ENCODE measurements at places on chromosomes 13 and 19.

GRCh38 chr13:98476538-98476966, 100.4 kb downstream of the STK24 start:
- peak; percentile 67 for DNase-seq

DNA sequence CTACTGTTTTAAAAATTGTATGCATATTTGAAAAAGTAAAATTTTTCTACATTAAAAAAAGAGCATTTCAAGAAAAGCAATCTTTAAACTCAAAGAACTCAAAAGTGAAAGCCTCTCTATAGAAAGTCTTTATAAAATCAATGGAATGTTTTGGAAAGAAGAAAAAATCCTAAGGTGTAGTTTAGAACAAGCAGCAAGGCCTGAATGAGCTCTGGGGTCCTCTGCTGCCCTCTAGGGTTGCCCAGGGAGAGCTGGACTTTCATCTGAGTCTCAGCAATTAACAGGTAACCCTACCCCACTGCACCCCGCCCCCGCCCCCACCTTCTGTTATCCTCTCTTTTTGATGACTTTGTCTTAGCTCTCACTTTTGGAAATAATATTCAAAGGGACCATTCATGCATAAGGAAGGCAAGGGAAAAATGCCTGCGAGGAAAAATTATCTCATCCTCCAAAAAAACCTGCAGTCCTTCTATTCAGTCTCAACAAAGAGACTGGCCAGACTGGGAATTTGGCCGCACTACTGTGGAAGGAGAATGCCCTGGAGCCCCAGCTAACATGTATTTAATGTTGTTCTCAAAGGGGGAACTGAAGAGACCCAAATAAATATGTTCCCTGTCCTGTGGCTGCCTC, 24.1 kb downstream of the SLC25A30 start:
- no peak for DNase-seq

DNA sequence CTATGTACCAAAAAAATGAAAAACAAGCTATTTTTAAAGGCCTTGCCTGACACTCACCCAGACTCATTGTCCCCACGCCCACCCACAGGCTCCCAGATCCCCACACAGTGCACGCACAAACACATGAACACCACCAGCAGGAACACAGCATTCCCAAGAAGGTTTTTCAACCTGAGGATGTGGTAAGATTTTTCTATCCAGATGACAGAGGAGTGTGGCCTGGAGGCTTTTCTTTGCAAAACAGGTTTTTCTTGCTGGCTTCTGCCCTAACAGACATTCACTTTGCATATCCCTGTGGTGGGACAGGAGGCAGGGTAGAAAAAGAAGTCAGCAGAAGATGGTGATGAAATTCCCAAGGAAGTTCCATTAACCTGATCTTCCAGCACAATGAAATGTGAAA, 97.8 kb downstream of the KLF12 start:
- DNase-seq = no peak

DNA sequence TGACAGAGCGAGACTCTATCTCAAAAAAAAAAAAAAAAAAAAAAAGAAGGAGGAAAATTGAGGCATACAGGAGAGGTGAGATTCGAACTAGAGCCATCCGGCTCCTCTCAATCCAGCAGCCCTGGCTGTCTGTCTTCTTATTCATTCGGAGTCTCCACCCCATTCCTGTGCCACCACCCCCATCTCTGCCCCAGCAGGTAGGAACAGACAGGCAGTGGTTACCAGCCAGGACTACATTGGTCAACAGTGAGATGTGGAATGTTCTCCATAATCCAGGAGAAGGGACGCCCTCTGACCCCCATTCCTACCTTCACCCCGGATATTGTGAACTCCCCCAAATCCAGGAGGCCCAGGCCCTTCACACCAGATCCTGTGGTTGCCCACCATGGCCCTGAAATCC, 6.6 kb upstream of the S1PR2 start:
- no peak for DNase-seq

- DNase-seq = peak; percentile 67
These were observed 29.1 kb downstream of the VAV1 start for GRCh38 chr19:6801485-6802086.

DNA sequence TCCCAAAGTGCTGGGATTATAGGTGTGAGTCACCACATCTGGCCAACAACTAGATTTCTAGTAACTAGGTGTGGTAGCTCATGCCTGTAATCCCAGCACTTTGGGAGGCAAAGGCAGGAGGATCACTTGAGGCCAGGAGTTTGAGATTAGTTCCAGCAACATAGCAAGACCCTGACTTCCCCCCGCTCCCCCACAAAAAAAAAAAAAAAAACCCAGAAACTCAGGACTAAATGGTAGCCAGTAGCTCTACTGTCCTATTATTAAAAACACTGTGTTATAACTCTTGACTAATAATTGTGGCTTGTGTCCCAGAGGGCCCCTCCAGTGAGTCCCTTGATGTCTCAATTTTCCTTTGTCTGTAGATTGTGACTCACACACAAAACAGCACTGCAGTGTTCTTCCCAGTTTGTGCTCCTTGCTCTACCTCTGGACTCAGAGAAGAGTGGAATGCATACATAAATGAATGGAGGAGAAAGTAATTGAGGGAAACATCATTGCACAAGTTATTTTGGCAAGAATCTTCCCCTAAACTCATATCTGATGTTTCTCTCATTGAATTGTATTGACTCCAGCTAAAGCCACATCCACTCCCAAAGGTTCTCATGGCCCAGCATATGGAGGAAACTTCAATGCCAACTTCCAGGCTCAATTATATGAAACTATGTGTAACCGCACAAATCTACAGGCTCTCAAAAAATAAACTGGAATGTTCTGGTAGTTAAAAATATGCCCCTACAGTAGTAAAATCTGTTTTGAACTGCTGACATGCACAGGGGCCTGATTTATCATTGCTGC, 8.8 kb downstream of the TPT1 start:
- DNase-seq = no peak

- DNase-seq = no peak
These were observed 32.0 kb downstream of the MPHOSPH8 start for GRCh38 chr13:19665427-19665859.

DNA sequence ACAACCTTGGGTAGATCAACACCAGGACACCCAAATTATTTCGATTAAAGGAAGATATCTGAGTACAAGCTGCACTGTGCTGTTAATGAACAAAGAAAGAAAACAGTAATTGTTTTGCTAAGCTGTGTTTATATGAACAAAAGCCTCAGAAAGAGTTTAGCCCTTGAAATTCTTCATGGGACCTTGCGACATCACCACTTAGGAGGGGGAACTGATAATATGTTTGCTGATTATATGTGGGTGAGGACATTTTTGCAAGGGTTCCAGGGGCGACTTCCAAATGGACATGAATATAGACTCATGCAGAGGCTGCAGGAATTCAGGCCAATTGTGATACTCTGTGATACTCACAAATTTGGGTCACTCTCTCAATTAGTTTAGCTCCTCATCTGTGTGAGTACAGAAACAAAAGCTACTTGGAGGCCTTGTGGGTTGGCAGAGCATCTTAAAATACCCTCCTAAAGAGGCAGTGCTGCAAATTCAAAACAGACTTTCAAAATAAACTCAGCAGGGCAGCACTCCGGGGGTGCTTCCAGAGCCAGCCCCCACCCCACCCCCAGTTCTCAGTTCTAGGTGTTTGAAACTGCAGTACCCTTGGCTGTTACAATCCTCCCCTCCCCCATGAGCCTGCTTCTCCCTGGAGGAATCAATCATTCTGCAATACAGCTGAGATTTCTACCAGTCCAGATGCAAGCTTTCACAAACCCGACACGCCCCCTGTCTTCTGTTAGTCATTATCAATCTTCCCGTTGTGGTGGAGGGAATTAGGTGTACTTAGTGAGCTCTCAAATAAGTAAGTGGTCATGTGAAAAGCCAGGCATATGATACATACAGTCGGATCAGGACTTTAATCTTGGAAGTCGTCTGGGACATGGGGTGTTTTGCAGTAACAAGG, 97.0 kb upstream of the MBNL2 start:
- no peak for DNase-seq

- no peak for DNase-seq
These were observed 1257.2 kb downstream of the UQCRFS1 start for GRCh38 chr19:27955485-27956480.

DNA sequence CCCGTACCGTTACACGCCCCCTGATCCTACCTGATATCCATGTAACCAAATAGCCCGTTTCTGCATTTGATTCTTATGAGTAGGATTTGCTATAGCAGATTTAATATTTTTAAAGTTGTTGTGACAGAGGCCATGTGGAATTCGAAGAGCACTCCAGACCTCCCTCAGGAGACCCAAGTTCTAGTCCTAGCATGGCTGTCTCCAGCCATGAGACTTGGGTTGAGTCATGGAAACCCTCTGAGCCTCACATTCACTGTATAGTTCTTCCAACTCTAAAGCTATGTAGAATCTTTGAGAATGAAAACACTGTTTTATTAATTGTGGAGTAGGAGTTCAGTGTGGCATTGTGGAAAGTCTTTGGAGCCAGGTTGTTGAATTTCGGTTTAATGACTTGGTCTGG, 8.0 kb upstream of the GPR183 start:
- DNase-seq = no peak

DNA sequence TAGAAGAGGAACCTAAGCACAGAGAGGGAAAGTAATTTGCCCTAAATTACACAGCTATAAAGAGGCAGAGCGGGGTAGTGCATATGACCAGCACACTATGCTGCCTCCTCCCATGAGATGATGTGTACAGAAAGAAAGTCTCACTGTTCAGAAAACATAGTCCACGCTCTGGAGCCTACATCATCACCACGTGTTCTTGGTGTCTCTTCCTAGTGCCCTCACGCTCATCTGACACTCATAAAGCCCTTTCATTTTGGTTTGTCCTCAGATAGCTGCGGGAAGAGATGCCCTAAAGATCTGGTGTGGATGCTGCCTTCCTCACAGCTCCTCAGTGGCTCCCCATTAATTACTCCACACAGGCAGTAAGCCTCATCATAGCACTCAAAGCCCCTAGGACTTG, 27.4 kb upstream of the SIAH3 start:
- DNase-seq = no peak
